Stimulated activated CD4-positive, alpha-beta T cell treated with anti-CD3 and anti-CD28 coated beads, Interleukin-12 subunit alpha, Interleukin-12 subunit beta, amount 100 ng/mL, for 48 hours (primary cell): ENCODE measurements at places on chromosomes 5 and 9.

GRCh38 chr5:135985951-135986350 lies 31.2 kb upstream of the LECT2 start:
- DNase-seq = no peak

DNA sequence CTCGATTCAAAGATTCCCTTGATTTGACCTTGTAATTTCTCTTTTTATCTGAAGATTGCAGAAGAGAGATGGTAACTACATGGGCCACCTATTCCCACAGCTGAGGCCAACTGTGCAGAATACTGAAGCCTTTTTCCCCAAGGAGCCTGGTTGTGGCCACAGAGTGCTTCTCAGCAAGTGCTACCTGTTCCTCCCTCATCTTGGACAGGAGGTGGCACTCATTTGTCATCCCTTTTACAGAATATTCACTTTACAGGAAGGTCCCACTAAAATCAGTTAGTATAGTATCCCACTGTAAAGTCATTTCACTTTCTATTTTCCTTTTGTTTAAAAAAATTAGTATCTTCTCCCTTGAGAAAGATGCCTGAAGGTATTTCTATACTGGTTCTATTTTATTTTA lies 346.4 kb downstream of the ARL15 start:
- DNase-seq = no peak

- DNase-seq = peak; percentile 71
These were observed 2.0 kb upstream of the PFN3 start for GRCh38 chr5:177402271-177403043.

DNA sequence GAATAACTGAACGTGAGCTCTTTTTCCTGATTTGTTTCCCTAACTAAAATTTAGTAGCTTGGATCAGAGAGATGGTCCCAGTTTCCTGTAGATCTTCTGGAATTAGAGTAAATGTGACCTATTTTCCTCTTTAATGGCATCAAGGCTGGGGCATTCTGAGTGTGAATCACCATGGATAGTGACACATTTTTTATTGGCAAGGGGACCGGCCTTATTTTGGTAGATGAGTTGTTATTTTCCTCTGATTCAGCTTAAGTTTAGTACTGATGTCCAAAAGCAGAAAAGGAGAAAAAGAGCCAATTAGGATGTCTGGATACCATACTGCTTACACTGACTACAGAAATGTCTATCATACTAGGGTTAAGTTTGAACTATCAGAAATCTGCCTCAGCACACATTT lies 68.1 kb downstream of the RNF38 start:
- no peak for DNase-seq

GRCh38 chr5:157669701-157670097 lies 1.6 kb upstream of the C5orf52 start:
- DNase-seq = no peak

DNA sequence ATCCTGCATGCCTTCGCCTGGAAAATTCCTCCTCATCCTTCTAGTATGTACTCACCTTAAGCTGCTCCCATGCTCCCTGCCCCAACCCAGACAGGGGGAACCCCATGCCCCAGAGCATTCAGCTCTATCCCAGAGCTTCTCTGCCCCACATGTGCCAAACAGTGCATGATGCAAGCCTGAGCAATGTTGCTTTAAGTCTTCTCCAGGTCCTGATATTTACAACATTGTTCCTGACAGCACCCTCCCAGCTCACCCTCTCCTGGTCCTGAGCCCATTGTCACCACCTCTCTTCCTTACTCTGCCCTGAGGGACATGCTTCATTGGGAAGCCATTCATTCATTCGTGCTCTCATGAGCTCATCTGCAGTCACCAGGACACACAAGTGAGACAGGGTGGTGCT lies 23.4 kb upstream of the BARX1 start:
- DNase-seq = no peak
